Prostate gland (tissue), 2 donors: ENCODE measurements at places on chromosomes 1 and 21. TPM values are rescaled to one million over a fixed set of nuclear protein-coding genes. Genes with fewer than 3 reads are reported as not detected.

GRCh38 chr1:25820247-25821111 lies 725 bp downstream of the MTFR1L start:
- DNase-seq = no peak

DNA sequence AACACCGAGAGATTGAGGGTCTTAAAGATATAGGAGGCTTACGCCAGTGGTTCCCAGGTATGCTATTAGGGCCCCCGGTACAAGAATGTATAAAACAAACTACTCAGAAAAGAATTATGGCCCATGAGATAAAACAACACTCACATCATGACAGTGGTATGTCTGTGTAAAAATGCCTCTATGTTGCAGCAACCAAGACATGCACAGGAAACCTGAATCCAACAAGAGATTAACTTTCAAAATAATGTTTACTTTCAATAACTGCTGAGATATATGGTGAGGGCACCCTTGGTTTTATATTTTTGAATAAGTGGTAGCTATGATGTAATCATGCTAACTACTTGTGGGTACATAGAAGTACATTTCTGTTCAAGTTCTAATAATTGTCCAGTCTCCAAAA lies 74.9 kb downstream of the PUM1 start:
- DNase-seq = no peak

DNA sequence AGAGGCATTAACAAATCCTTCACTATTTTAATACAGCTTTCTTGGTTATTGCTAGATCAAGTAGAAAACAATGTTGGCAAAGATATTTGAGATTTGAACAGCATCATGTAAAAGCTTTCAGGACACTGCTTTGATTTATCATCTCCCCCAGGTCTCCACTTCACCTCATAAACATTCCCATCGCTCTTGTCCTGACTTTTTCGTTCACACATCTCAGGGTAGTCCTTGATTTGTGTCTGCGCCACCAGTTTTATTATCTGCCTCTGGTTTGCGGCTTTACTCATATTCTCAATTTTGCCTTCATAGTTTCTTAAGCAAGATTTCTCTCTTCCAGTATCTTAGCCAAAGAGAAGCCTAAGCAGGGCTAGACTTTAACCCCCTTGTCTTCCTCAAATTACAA lies 63.5 kb upstream of the ROR1 start:
- DNase-seq = no peak

DNA sequence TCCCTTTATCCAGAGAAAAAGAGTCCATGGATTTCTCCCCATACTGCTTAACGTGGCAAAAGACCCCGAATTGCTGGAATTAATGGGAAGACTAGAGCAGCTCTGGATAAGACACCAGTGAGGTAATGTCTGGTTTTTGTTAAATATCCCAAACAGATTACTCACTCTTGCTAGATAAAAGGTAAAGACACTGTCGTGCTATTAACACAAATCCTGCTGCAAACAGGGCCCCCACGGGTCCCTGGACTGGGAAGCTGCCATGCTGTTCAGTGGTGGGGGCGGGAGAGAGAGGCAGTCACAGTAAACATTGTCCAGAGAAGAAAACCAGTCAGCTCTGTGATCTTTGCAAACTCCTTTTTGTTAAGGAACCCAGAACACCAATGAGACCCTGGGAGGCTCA lies 15.2 kb upstream of the SRP9 start:
- DNase-seq = no peak

- DNase-seq = no peak
Observed at GRCh38 chr1:91725618-91725988, 160.3 kb downstream of the TGFBR3 start.

- DNase-seq = no peak
Observed at GRCh38 chr1:5928714-5929400, 63.4 kb downstream of the NPHP4 start.

GRCh38 chr21:39576518-39577128 lies 36.1 kb upstream of the B3GALT5 start:
- DNase-seq = no peak

DNA sequence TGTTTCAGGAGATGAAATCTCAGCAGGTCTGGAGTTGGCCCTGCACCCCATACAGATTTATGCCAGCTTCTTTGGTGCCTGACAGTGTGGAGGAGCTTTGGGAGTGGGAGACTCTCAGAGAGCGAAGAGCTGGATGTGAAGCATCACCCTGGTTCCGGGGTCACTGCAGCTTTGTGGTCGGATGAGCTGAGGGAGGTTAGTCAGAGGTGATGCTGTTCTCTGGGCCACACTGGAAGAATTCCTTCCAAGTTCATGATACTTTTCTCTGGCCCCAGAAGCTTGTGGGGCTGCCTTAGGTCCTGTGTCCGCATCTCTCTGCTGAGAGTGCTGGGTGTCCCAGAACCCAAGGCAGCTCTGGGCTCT lies 467.8 kb downstream of the CAMTA1 start:
- no peak for DNase-seq

GRCh38 chr1:95966866-95967265 lies 732.9 kb downstream of the RWDD3 start:
- DNase-seq = no peak

GRCh38 chr1:244654108-244655038 lies 1.4 kb downstream of the DESI2 start:
- DNase-seq = no peak

GRCh38 chr1:234535763-234536515 lies 57.0 kb upstream of the TARBP1 start:
- DNase-seq = peak; percentile 63

GRCh38 chr1:166933633-166934032 lies 41.7 kb downstream of the ILDR2 start:
- DNase-seq = no peak

DNA sequence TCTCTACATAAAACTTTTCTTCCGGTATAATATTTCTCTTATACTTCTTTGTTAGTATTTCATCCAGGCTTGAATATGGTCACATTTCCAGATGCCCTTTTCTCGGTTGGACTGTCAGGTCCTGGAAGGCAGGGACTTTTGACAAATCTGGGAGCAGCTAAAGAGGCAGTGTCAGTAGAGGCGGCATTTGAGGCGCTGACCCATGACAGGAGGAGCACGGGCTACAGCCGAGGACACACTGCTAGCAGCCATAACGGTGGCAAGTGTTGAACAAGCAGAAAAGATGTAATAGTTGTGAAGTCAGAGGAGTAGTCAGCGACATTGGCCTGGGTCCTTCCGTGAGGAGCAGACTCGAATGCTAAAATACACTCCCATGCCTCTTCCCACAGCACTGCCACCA lies 14.5 kb upstream of the NRIP1 start:
- DNase-seq = no peak

DNA sequence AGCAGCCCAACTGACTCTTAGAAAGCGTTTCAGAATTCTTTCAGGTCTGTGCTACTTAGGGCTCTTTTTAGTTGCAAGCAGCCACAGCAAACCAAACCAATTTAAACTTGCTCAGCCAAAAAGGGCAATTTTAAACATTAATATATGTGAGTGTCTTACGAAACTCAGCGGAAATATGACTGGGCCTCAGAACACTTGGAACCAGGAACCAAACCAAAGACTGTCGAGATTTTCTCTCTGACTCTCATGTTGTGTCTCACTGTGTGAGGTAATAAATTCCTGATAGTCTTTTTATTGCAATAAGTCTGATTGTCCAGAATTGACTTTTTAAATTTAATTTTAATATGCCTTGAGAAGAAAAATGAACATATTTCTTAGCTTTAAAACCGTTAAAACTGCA lies 122.3 kb downstream of the SYF2 start:
- DNase-seq = no peak

DNA sequence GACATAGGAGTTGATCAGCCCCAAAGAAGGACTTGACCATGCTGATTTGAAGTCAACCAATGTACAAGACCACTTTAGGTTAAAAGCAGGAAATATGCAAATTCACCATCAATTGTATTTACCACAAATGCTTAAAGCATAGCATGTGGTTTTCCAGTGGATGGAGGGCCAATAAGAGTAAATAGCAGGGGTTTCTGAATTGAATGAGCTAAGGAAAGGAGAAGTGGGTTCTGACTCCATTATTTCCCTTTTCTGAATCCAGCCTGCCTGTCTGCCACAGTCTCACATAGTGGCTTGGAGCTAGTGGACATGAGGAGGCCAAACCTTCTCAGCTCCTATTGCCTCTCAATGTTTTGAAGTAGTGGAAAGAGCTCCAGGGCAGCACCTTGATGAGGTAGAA lies 7.2 kb upstream of the TNFSF18 start:
- no peak for DNase-seq

DNA sequence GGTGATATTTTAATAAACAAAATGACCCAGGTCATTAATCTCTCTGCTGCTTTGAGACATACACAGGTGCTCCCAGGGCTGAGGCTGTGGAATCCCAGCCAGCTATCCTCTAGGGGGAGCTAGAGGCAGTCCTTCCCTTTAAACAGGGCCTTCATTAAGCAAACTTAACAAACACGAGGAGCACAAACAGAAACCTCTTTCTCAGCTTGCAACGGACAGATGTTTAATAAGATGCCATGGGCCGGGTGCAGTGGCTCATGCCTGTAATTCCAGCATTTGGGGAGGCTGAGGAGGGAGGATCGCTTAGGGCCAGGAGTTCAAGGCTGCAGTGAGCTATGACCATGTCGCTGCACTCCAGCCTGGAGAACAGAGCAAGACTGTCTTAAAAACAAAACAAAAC lies 106.7 kb downstream of the HIVEP3 start:
- peak; percentile 42 for DNase-seq

- DNase-seq = no peak
Observed at GRCh38 chr1:28577738-28578536, 14.1 kb upstream of the RAB42 start.

DNA sequence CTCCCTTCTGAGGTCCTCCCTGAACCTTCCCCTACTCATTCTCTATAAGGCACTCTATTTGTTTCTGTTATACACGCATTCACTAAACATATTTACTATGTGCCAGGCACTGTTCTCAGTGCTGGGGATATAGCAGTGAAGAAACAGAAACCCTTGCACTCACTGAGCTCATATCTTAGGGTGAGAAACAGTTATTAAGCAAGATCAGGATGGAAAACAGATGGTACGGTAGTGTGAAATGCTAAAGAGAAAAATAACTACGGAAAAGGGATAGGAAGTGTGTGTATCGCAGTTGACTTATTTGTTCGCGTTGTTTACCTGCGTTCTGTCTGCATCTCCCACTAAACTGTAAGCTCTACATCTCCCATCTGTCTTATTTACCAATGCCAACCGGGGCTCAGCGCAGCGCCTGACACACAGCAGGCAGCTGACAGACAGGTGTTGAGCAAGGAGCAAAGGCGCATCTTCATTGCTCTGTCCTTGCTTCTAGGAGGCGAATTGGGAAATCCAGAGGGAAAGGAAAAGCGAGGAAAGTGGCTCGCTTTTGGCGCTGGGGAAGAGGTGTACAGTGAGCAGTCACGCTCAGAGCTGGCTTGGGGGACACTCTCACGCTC lies 572 bp downstream of the CYB5RL start:
- DNase-seq = no peak

GRCh38 chr1:86616871-86617270 lies 70.0 kb downstream of the CLCA4 start:
- no peak for DNase-seq

The BMP8B gene
- 4.7 TPM for total RNA-seq

The AGT gene
- 12.0 TPM for total RNA-seq

The NES gene
- 11.2 TPM for total RNA-seq

The HSD11B1 gene
- 29.1 TPM for total RNA-seq

The KCNT2 gene
- 1.2 TPM for total RNA-seq

The SLC35E2B gene
- 67.1 TPM for total RNA-seq

The TFF1 gene
- 16.2 TPM for total RNA-seq

The SPRR4 gene
- not detected for total RNA-seq

The NIBAN1 gene
- 47.3 TPM for total RNA-seq

The TMOD4 gene
- total RNA-seq = 1.7 TPM

The CDK18 gene
- 16.2 TPM for total RNA-seq

The VWA5B1 gene
- 0.51 TPM for total RNA-seq

The LORICRIN gene
- total RNA-seq = 0.45 TPM

The FCRL4 gene
- not detected for total RNA-seq

The CSF3R gene
- total RNA-seq = 3.9 TPM
